ENCODE measurements at places on chromosomes 12 and 14.

DNA sequence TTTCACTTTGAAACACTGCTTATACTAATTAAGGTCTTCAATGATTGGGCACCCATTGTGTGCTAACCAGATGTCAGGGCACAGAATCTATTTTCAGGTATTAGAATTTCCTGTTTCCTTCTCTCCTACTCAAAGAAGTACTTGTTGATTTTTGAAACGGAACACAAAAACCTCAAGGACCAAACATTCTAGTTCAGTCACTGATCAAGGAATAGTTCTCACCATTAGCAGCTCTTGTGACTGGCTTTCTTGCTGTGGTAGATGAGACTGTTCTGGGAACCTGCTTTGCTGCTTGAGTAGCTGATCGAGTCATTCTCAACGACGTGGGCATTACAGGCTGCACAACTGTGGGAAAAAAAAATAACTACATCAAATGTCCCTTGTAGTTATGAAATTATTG is 11.0 kb downstream of the DLGAP5 start:
- no peak for DNase-seq

- DNase-seq = no peak
Measured at GRCh38 chr14:63290741-63291430, 27.8 kb downstream of the GPHB5 start.

GRCh38 chr12:76863005-76863670 is 15.7 kb downstream of the CSRP2 start:
- DNase-seq = peak; percentile 94

GRCh38 chr12:13149411-13149810 is 45.9 kb upstream of the GSG1 start:
- no peak for DNase-seq

DNA sequence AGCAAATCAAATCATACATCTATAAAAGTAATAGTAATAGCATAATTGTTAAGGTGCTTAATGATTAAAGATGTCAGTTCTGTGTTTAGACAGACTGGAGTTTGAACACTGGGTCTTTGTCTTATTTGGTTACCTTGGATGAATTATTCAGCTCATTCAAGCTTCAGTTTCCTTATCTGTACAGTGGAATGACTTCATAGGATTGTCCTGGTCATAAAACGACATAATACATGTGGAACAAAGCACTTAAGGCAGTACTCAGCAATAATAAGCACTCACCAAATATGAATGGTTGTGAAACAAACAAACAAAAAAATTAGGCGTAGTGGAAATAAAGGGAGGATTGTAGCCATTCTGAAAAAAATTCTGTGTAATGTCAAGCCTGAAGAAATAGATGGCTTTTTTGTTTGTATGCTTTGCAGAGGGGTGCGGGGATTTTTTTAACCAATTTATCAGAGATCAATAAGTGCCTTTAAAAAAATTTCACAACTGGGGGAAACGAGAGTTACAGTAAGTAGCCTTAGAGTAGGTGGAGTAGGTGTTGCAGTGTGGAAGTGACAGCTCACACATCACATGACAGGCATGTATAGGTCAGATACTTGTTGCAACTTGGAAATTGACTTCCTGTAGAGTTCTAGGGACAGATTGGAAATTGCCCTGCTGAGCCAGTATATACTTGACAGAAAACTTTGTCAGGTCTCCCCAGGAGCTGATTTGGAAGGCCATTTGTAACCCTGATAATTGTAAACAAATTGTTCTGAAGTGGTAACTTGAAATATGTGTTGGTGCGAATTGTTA is 157.7 kb downstream of the SLC15A5 start:
- no peak for DNase-seq

- no peak for DNase-seq
Measured at GRCh38 chr12:124497658-124498057, 69.8 kb downstream of the NCOR2 start.
